Posterior vena cava (tissue), 2 donors: ENCODE measurements at places on chromosomes 5 and 9. TPM values are rescaled to one million over a fixed set of nuclear protein-coding genes. Genes with fewer than 3 reads are reported as not detected.

Gene EIF4E1B
- total RNA-seq: not detected

Gene TCF7
- total RNA-seq: 1.0 TPM

Gene SLC27A6
- not detected for total RNA-seq

Gene DPYSL3
- total RNA-seq: 418 TPM

Gene LCN1
- total RNA-seq: not detected

Gene THG1L
- total RNA-seq: 8.4 TPM

Gene DMRT3
- total RNA-seq: not detected

Gene CCT5
- total RNA-seq: 124 TPM

Gene LVRN
- 3.7 TPM for total RNA-seq

Gene ANKH
- total RNA-seq: 94.1 TPM

Gene INSYN2B
- not detected for total RNA-seq

Gene MARVELD2
- total RNA-seq: 0.56 TPM

Gene DNAI1
- total RNA-seq: not detected

Gene RLN1
- total RNA-seq: not detected

Gene ANKDD1B
- not detected for total RNA-seq

Gene RNF208
- total RNA-seq: 2.7 TPM

Gene EFNA5
- 10.2 TPM for total RNA-seq

Gene SLC45A2
- total RNA-seq: not detected

Gene IFNA14
- not detected for total RNA-seq

Gene ORM2
- total RNA-seq: not detected

Gene IFNA2
- total RNA-seq: not detected

Gene SH3PXD2B
- 85.2 TPM for total RNA-seq

Gene GADD45G
- total RNA-seq: 9.2 TPM

Gene PCA3
- not detected for total RNA-seq

Gene BSPRY
- total RNA-seq: 0.28 TPM

Gene SLC6A3
- total RNA-seq: 0.19 TPM

Gene NEURL1B
- total RNA-seq: 38.6 TPM

Gene OTULINL
- 13.7 TPM for total RNA-seq

Gene PCDHGC5
- 2.3 TPM for total RNA-seq

Gene SPACA9
- total RNA-seq: 3.7 TPM

Gene SPINK13
- total RNA-seq: not detected

Gene CATSPER3
- 0.43 TPM for total RNA-seq

Gene GNA14
- total RNA-seq: 5.2 TPM

Gene STX17
- total RNA-seq: 33.3 TPM

Gene ACER2
- total RNA-seq: 3.5 TPM

Gene AQP7
- total RNA-seq: 4.6 TPM

Gene FAM221B
- total RNA-seq: not detected

Gene POLR1E
- 16.9 TPM for total RNA-seq

Gene PDE4D
- total RNA-seq: 106 TPM

Gene AP3B1
- 44.4 TPM for total RNA-seq

Gene C5orf52
- total RNA-seq: not detected

Gene UBE2D2
- total RNA-seq: 105 TPM

Gene SOX30
- total RNA-seq: 0.23 TPM

Gene TSSK1B
- total RNA-seq: not detected

Gene RMI1
- total RNA-seq: 4.0 TPM

Gene PCSK1
- 18.5 TPM for total RNA-seq

Gene MEIKIN
- 1.4 TPM for total RNA-seq

Gene C5orf58
- not detected for total RNA-seq

Gene GABRP
- not detected for total RNA-seq

Gene SLCO6A1
- total RNA-seq: not detected

Gene PTGS1
- 30.2 TPM for total RNA-seq

Gene CARTPT
- not detected for total RNA-seq

Gene C6
- 2.6 TPM for total RNA-seq

Gene CD14
- 68.8 TPM for total RNA-seq
